ENCODE measurements at places on chromosomes 2 and 18. TPM values are rescaled to one million over a fixed set of nuclear protein-coding genes. Genes with fewer than 3 reads are reported as not detected.

GRCh38 chr2:45723857-45724256, 72.4 kb downstream of the PRKCE start:
- no peak for DNase-seq
- H3K27me3 ChIP-seq = peaks cover 8% of the 10 kb centered on the region
- peaks cover 18% of the 10 kb centered on the region for H3K4me1 ChIP-seq
- H3K27ac ChIP-seq = no peak overlapping the region

GRCh38 chr2:177598326-177599138, 206.0 kb downstream of the AGPS start:
- H3K4me3 ChIP-seq = peak overlapping the region; percentile 30
- peak overlapping the region; percentile 52 for H3K27ac ChIP-seq
- peaks cover 44% of the 10 kb centered on the region for H3K4me1 ChIP-seq

DNA sequence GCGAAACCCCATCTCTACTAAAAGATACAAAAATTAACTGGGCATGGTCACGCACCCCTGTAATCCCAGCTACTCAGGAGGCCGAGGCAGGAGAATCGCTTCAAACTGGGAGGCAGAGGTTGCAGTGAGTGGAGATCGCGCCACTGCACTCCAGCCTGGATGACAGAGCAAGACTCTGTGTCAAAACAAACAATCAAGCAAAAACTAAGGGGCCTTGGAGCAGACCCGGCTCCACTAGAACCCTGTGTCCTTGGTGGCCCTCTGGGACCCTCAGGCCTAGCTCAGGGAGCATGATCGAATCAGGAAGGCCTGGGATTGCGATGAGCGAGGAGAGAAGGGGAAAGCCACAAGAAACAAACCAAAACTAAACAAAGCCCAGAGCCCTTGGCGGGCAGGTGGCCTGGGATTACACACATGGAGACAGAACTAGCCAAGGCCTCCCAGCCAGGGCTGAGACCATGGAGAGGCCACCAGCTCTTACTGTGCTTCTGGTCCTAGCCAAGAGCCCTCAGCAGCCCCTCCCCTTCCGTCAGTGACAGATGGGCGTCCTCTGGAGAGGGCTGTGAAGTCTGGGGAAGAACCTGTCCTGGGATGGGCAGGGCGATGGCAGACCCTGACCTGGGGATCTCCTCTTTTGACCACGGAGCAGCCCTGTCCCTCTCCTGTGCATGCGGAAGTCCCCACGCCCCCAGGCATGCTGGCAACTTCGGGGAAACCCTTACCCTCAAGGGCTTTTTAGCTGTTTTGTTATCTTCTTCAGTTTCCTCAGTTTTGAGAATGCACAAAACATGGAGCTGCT, 27.4 kb upstream of the CATIP start:
- no peak for DNase-seq
- H3K4me3 ChIP-seq = no peak overlapping the region
- H3K4me1 ChIP-seq = peaks cover 54% of the 10 kb centered on the region
- no peaks in the 10 kb centered on the region for H3K27me3 ChIP-seq

- DNase-seq = no peak
- H3K4me3 ChIP-seq = no peak overlapping the region
- H3K36me3 ChIP-seq = no peaks in the 10 kb centered on the region
- no peak overlapping the region for H3K27ac ChIP-seq
- no peaks in the 10 kb centered on the region for H3K4me1 ChIP-seq
Measured at GRCh38 chr2:79414690-79415089, 98.2 kb upstream of the CTNNA2 start.

NCKAP5 gene
- 7.7 TPM for total RNA-seq

DNA sequence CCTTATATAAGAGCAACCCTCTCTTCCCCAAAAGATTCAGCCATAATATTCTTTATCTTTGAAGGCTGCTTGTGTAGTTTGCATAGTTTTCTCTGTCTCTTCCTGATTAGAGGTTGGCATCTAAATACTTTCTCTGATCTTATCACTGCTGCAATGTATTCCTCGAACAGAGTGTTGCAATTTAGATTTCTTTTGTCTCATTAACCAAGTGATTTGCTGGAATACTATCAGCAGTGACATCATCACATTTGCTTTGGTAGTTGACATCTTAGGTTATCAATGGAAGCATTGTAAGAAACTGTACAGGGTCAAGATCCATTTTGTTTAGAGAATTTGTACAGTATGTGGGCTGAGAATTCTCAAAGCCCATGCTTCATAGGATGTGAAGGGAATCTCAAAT, 72.0 kb upstream of the NEUROD1 start:
- H3K4me1 ChIP-seq = peaks cover 6% of the 10 kb centered on the region
- H3K27me3 ChIP-seq = peaks cover 28% of the 10 kb centered on the region
- peaks cover 5% of the 10 kb centered on the region for H3K36me3 ChIP-seq
- no peak for DNase-seq

- no peaks in the 10 kb centered on the region for H3K4me1 ChIP-seq
- DNase-seq = no peak
- no peak overlapping the region for H3K27ac ChIP-seq
- H3K4me3 ChIP-seq = no peak overlapping the region
- no peaks in the 10 kb centered on the region for H3K27me3 ChIP-seq
Measured at GRCh38 chr2:58065248-58065647, 18.6 kb downstream of the VRK2 start.

DNA sequence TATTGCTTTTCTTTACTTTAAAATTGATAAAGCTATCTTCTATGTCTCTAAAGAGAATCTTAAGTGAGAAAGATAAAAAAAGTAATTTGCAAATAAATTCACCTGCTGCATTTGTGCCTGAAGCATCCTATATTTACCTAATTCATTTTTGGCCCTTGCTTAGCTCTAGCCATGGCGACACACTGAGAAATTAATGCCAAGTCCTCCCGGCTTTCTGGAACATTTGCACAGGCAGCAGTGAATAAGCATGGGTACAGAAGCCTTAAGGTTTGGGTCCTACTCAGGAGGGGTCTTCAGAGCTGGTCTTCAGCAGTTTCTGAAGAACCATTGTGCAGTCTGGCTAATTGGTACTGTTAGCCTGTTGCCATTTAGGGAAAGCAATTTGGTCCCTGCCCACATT, 73.9 kb upstream of the ZEB2 start:
- H3K36me3 ChIP-seq = no peaks in the 10 kb centered on the region
- H3K27me3 ChIP-seq = peaks cover 3% of the 10 kb centered on the region
- no peak overlapping the region for H3K4me3 ChIP-seq
- H3K27ac ChIP-seq = no peak overlapping the region
- no peak for DNase-seq

- H3K4me3 ChIP-seq = no peak overlapping the region
- peaks cover 12% of the 10 kb centered on the region for H3K4me1 ChIP-seq
- no peaks in the 10 kb centered on the region for H3K36me3 ChIP-seq
- no peak for DNase-seq
Measured at GRCh38 chr18:33837191-33837590, 259.2 kb downstream of the ASXL3 start.

RAB17 gene
- 18.4 TPM for total RNA-seq

GRCh38 chr18:10245031-10245845, 209.2 kb upstream of the APCDD1 start:
- H3K27ac ChIP-seq = no peak overlapping the region
- peak overlapping the region; percentile 3 for H3K4me3 ChIP-seq
- no peaks in the 10 kb centered on the region for H3K36me3 ChIP-seq
- peaks cover 39% of the 10 kb centered on the region for H3K4me1 ChIP-seq
- no peaks in the 10 kb centered on the region for H3K27me3 ChIP-seq

GRCh38 chr2:152580714-152581113, 136.5 kb downstream of the PRPF40A start:
- no peaks in the 10 kb centered on the region for H3K4me1 ChIP-seq
- H3K27me3 ChIP-seq = no peaks in the 10 kb centered on the region
- H3K27ac ChIP-seq = no peak overlapping the region
- H3K4me3 ChIP-seq = no peak overlapping the region
- no peak for DNase-seq

DNA sequence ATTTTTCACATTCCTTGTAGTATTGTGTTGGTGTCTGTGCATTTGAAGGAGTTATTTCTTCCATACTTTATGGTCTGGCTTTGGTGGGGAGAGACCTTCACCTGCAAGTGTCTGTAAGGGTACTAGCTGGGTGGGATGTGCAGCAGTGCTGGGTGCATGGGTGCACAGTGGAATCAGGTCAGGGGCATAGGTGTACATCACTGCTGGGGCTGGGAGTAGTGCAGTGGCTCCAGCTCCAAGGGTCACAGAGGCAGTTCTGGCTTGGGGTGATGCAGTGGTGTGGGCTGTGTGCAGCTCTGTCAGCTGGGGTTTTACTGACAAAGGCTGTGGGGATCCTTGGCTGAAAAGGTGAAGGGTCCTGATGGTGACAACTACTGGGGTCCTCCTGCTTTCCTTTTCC, 44.8 kb downstream of the CCDC148 start:
- H3K36me3 ChIP-seq = peaks cover 3% of the 10 kb centered on the region
- no peaks in the 10 kb centered on the region for H3K4me1 ChIP-seq
- no peaks in the 10 kb centered on the region for H3K27me3 ChIP-seq
- no peak overlapping the region for H3K27ac ChIP-seq
- DNase-seq = no peak

GRCh38 chr2:163187119-163187518, 348.6 kb upstream of the KCNH7 start:
- H3K27ac ChIP-seq = no peak overlapping the region
- DNase-seq = no peak
- H3K4me1 ChIP-seq = peaks cover 13% of the 10 kb centered on the region
- H3K36me3 ChIP-seq = no peaks in the 10 kb centered on the region

FRZB gene
- total RNA-seq = 17.1 TPM

DNA sequence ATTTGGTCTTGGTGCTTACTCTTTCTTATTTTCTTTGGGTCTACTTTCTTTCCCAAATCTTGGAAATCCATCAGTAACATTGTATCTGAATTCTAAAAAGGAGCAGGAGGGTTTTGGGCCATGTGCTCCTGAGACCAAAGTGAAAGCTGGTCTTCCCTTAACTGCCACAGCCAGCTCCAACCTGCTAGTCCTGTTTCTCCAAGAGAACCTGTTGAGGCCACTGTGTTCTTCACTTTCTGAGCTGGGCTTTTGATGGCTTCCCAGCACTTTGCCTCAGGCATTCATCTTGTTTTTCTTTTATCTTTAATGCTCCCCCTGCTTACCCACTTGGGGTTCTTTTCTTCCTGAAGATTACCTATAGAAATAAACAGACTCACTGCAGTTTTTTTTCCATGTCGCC, 53.3 kb downstream of the ARHGAP28 start:
- DNase-seq = no peak
- peaks cover 46% of the 10 kb centered on the region for H3K4me1 ChIP-seq
- H3K27ac ChIP-seq = peak overlapping the region; percentile 93
- no peaks in the 10 kb centered on the region for H3K27me3 ChIP-seq
- peak overlapping the region; percentile 58 for H3K4me3 ChIP-seq

GRCh38 chr2:65366595-65367125, 65.7 kb downstream of the SPRED2 start:
- peaks cover 61% of the 10 kb centered on the region for H3K4me1 ChIP-seq
- peak overlapping the region; percentile 54 for H3K27ac ChIP-seq
- no peaks in the 10 kb centered on the region for H3K36me3 ChIP-seq
- DNase-seq = no peak
- no peak overlapping the region for H3K4me3 ChIP-seq

GRCh38 chr2:158634627-158635026, 160.5 kb upstream of the DAPL1 start:
- no peak for DNase-seq
- no peak overlapping the region for H3K27ac ChIP-seq
- peaks cover 46% of the 10 kb centered on the region for H3K36me3 ChIP-seq
- no peaks in the 10 kb centered on the region for H3K4me1 ChIP-seq
- no peaks in the 10 kb centered on the region for H3K27me3 ChIP-seq
- H3K4me3 ChIP-seq = no peak overlapping the region

DNA sequence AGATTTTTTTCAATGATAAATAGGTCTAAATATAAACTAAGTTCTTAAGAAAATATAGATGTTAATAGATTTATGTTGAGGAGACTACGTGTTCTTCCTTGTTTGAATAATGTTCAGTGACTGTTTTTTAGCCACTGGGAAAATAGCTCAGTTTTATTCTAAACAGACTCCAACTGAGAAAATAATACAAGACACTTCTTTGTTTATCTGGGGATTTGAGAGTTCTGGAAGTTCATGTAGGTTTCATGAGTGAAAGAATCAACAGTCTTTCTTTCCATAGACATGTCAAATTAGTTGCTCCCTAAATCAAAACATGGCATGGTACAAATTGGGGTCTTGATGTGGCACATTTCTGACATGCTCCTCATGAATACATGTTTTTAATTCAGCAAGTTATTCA, 177.7 kb downstream of the MREG start:
- H3K27ac ChIP-seq = no peak overlapping the region
- no peak for DNase-seq
- no peaks in the 10 kb centered on the region for H3K27me3 ChIP-seq

GRCh38 chr2:176979981-176980710, 232.4 kb upstream of the HNRNPA3 start:
- no peaks in the 10 kb centered on the region for H3K36me3 ChIP-seq
- peaks cover 40% of the 10 kb centered on the region for H3K27me3 ChIP-seq
- H3K4me1 ChIP-seq = peaks cover 5% of the 10 kb centered on the region
- no peak overlapping the region for H3K27ac ChIP-seq
- DNase-seq = no peak
- H3K4me3 ChIP-seq = no peak overlapping the region

GRCh38 chr2:235206980-235207579, 255.3 kb downstream of the SH3BP4 start:
- peaks cover 14% of the 10 kb centered on the region for H3K27me3 ChIP-seq
- H3K36me3 ChIP-seq = no peaks in the 10 kb centered on the region
- H3K4me1 ChIP-seq = no peaks in the 10 kb centered on the region

- H3K27ac ChIP-seq = no peak overlapping the region
- H3K4me1 ChIP-seq = no peaks in the 10 kb centered on the region
- no peak overlapping the region for H3K4me3 ChIP-seq
- peaks cover 10% of the 10 kb centered on the region for H3K27me3 ChIP-seq
Measured at GRCh38 chr2:173858291-173858731, 106.9 kb downstream of the SP3 start.

GRCh38 chr18:34126121-34126520, 98.6 kb downstream of the NOL4 start:
- peaks cover 9% of the 10 kb centered on the region for H3K4me1 ChIP-seq
- H3K4me3 ChIP-seq = no peak overlapping the region
- DNase-seq = no peak
- no peaks in the 10 kb centered on the region for H3K36me3 ChIP-seq

GRCh38 chr2:70658476-70658875, 104.8 kb upstream of the TGFA start:
- H3K4me3 ChIP-seq = no peak overlapping the region
- H3K27ac ChIP-seq = no peak overlapping the region
- H3K27me3 ChIP-seq = peaks cover 55% of the 10 kb centered on the region
- DNase-seq = no peak
- no peaks in the 10 kb centered on the region for H3K36me3 ChIP-seq

- H3K4me3 ChIP-seq = no peak overlapping the region
- DNase-seq = no peak
- H3K27ac ChIP-seq = no peak overlapping the region
- peaks cover 4% of the 10 kb centered on the region for H3K4me1 ChIP-seq
- H3K27me3 ChIP-seq = no peaks in the 10 kb centered on the region
- H3K36me3 ChIP-seq = no peaks in the 10 kb centered on the region
Measured at GRCh38 chr2:212841460-212841859, 302.9 kb upstream of the ERBB4 start.

MROH2A gene
- not detected for total RNA-seq
